ENCODE measurements at places on chromosomes 1 and 21.

DNA sequence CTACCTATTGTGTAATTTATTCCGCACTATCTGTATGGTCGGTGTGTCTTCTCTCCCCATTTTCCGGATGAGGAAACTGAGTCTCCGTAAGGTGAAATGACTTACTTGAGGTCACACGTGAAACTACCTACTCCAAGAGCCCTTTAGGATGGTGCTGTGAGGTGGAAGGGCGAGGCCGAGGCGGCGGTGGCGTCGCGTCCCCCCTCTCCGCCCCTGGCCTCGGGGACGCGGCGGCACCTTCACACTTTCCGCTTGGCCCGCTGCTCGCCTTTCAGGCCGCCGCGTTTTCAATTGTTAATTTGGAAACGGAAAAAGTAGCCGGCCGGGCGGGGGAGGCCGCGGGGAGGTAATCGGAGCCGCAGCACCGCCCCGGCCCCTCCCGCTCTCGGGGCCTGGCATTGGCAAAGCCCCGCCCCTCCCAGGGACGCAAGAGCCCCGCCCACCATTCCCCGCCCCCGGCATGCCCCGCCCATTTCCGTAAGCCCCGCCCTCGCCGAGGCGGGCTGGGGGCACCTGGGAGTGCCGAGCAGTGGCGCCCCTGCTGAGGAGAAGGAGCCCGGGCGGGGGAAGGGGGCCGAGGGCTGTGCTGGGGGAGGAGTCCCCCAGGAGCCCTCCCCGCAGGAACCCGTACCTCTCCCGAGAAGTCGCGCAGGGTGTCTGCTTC is 18.6 kb downstream of the KCNQ4 start:
- DNase-seq = peak; percentile 84

DNA sequence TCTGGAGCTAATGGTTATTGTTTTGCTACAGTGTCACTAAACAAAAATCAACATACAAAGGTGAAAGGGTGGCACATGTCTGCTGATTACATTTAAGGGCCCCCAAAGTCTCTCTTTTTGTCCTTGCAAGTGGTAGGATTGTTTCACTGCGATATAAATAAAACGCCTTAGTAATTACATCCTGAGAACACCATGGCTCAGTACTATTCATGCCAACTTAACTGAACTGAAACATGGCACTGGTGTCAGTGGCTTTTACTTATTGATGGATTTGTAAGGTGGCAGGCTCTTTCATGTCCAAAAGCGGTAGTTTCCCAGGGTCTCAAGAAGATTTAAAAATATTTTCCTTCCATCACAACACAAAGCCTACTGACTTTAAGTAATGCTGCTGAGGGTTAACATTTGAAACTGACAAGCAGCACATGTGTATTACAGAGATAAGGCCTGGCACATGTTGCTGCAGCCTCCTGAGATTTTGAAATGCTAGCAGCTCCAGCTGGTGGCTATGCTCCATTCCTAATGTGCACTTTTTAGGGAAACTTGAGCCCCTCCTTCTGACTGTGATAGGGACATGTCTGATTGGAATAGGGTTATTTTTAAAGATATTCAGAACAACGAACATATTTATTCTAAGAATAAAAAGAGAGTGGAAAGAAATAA is 86.8 kb downstream of the ATP1B1 start:
- no peak for DNase-seq

- DNase-seq = no peak
Measured at GRCh38 chr1:60942896-60943638, 139.3 kb upstream of the NFIA start.

GRCh38 chr21:33063907-33064622 is 5.9 kb upstream of the OLIG1 start:
- DNase-seq = no peak

DNA sequence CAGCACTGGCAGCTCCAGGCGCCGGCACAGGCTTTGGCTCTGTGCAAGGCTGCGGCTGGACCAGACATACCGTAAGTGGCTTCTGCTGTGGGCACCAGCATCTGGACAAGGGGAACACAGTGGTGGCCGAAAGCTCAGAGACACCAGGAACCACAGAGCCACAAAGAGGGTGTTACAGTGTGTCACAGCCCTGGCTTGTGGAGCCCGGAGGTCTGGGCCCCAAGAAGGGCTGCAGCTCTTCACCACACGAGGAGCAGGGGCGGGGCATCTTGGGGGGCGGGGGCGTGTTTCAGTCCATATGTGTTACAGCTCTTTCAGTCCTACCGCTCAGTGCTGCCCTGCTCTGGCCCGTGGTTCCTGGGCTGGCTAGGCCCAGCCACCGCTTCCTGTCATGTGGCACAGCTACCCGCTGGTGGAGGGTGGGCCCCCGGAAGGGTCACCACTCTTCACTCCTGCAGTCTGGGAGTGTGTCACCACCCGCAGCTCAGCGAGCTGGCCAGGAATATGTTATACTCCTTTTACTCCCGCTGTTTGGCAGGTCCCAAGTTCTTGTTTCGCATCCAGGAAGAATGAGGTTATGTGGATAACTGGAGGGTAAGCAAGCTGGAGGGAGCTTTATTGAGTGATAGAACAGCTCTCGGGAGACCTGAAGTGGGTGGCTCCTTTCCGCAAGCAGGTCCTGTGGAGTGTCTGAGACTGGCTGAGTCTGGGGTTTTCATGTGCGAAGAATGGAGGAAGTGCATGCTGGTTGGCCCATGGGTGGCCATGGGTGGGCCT is 3.3 kb upstream of the LSM10 start:
- no peak for DNase-seq

Measured in GM18507 (cell line).